ENCODE measurements at places on chromosomes 11 and 22.

DNA sequence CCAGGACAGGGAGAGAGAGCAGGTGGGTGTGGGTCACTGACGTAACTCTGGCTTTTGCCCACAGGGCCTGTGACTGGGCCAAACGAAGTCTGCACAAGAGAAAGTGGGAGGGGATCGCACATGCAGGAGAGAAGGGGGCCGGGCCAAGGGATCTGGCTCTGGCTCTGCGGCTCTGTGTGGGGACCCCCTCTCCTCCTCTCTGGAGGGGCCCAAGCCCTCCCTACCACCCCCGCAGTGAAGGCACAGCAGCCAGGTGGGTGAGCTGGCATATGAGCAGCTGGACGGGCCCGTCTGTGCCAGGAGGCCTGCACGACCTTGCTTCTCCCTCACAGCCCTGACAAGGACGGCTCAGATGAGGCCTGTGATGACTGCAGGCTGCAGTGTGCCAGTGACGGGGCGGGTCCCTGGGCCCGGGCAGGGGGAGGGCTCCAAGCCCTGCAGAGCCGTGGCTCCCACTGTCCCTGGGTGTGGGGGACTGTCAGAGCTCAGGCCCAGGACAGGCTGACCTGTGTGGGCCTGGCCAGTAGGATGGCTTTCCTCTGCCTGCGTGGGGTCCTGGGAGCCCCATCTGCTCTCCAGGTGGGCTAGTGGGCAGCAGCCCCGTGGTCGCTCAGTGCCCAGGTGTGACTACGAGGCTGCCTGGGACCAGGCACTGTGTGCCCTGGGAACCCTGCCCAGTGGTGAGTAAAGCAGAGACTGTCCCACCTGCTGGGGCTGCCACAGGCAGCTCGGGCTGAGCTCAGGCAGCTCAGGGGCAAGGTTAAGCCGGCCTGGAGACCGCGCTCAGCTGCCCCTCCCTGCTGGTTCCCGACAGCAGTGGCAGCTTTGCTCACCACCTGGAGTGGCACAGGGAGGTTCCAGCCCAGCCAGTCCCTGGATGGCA lies 22.2 kb downstream of the MRGPRG start:
- no peak for DNase-seq

DNA sequence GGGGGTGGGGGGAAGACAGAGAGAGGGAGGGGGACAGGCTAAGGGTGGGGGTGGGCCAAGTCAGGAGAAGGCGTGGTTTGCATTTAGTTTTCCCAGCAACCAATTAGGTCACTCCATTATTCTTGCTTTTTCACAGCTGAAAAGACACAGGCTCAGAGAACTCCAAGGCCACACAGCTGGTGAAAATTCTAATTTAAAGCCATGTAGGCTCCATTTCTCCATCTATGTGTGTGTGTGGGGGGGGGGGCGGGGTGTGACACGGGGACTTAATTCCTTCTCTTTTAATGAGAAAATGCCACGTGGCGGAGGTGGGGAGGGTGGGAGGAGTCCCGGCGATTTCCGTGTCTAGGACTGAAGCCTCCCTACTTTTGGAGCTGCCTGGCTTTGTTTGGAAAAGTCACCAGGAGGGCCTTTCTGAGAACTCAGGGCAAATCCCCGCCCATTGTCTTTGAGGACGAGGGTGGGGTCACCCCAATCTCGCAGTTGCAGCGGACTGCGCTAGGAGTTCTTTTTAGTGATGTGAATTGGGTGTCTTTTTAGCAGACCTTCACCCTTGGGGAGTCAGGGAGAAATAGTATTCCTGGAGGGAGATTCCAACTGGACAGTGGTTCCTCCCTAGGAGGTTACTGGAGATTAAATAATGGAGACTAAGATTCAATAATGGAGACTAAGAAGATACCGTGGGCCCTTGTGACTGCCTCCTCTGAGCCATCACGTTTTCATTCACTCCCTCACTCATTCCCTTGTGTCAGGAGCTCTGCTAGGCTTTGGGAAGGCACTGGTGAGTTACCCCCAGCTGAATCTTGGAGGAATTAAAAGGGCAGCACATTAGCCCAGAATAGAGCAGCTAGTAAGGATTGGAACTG lies 36.4 kb upstream of the PTPRJ start:
- DNase-seq, result no peak

DNA sequence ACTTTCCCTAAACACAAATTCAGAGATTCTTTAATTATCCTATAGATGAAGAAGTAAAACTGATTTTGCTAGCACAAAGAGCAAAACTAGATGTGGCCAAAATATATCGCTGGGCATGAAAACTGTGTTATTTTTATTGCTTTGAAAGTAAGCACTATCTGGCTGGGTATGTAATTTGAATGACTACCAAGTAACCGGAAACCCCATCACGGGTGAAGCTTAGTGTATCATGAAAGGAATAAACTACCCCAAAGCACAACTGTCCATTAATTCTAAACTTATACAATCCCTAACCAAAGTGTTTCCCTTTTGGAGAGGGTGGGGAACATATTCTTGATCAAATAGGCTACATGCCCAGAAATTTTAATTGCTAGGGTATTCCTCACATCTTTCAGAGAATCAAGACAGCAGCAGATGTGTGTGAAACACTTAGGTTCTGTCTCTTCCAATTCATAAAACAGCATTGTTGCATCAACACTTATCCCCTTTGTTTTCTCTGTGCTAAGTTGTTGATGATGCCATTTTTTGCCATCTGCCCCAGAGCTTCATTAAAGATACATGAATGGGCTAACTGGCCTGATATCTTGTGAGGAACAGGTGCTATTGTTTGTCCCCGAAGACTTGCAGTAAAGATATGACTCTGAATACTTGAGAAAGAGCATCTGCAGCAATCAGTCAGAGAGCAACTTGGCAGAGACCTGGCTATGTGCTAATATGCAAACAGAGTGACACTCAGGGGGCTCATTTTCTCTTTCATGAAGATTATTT lies 238.2 kb downstream of the SOX6 start:
- DNase-seq, result no peak

DNA sequence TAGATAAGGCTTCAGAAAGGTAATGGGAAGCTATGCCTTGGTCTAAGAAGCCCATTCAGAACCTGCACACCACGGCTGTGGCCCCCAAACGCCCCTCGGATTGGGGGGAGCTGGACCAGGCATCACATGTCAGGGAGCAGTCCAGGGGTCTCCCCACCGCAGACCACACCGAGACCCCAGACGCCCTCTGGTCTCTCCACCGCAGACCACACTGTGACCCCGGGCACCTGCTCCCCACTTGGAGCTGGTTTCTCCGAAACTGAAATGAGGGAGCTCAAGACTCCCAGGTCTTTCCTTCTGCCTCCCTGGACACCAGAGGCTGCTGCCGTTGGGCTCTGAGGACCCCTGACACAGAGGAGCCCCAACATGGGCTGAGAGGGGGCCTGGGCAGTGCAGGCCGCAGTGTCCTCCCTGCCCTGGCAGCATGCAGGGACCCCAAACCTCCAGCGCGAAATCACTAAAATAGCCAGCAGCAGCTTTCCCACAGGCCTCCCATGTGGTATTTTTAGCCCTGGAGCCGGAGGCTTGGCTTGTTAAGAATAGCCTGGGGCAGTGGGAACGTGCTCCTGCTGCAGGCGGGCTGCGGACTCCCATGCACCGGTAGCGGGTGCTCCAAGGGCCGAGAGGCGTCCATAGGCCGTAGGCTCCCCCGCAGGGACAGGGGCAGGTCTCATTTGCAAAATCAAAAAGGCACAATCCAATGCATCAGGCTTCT lies 7.7 kb downstream of the LINC01488 start:
- no peak for DNase-seq

- DNase-seq, result peak; percentile 49
Measured at GRCh38 chr22:23113067-23113846, 28.5 kb downstream of the RSPH14 start.
